Activated T-helper 1 cell treated with anti-CD3 and anti-CD28 coated beads, Interleukin-12 subunit alpha, Interleukin-12 subunit beta, Interleukin-2, Interleukin-4 antibody, amounts not matched to agents 30 ng/mL and 10 ng/mL and 1 ng/mL, durations not matched to agents 14 hours and 24 hours and 36 hours (primary cell): ENCODE measurements at places on chromosomes 16 and 17.

DNA sequence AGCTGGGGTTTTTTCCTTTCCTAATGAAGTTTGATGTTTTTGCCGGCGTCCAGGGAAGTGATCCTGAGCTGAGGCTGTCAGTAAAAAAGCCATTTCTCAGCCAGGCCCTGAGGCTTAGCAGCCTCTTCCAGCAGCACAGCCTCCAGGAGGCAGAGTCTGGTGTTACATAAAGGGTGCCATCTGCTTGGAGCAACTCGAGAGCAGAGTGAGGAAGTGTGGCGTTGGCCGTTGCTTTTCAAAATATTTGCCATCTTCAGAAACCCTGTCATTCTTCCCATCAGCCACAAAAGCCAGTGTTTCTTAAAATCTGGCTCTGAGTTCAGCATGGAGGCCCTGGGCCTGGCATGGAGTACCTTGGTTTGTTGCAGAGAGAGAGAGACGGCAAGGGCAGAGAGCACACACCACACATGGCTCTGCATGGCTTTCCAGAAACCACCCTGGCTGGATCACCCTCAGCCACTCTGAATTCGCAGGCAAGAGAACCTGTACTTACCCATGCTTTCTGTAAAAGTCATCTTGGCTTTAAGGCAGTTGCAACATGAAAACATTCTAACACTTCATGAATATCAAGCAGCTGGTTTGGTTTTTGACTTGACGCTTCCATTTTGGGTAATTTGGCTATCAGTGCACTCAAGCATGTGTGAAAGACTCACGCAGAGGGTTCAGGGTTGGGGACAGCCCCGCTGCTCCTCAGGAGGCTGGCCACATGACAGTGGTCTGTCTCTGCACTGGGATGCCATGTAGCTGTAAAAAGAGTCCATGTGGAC is 21.0 kb downstream of the PMM2 start:
- no peak for DNase-seq

DNA sequence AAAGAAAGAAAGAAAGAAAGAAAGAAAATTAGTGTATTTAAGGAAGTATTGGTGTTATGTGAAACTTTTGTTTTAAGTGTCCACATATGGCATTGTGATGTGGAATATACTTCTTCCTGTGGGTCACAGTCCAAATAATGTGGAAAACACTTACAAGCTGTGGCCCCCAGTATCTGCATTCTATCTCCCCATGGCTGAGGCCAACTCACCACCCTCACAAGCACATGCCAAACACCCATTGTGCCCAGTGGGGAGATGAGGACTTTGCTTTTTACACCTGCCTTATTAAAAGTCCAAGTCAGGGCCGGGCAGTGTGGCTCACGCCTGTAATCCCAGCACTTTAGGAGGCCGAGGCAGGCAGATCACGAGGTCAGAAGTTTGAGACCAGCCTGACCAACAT is 4.0 kb upstream of the P2RX5 start:
- no peak for DNase-seq

DNA sequence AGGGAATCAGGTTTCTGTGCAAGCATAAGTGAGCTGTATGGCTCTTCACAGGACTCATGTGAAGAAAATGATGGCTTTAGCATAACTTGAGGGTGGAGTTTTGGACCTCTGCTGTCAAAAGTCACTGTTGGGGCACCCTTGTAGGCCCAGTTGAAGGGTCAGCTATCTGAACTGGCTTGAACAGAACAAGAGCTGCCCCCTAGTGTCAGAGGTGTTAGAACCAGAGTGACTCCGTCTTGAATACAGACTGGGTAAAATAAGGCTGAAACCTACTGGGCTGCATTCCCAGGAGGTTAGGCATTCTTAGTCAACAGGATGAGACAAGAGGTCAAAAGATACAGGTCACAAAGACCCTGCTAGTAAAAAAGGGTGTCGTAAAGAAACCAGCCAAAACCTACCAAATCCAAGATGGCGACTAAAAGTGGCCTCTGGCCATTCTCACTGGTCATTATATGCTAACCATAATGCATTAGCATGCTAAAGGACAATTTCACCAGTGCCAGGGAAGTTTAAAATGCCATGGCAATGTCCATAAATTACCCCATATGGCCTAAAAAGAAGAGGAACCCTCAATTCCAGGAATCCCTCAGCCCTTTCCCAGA is 484.0 kb upstream of the ERCC4 start:
- no peak for DNase-seq

DNA sequence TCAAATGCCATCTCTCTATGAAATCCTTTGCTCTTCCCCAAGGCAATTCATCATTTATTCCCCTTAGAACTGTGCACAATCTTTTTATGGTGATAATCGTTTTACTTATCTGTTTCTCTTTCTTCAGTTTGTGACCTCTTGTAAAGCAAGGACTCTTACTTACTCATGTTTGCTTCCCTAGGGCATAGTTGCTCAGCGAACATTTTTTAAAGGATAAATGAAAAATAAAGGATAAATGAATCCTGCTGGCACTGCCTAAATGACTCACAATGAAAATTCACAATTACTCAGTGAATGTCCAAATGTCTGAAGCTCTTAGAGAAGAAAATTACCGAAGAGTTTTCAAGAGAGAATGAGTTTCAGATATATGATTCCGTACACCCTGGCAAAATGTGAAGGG is 671.7 kb downstream of the CDH11 start:
- no peak for DNase-seq

- DNase-seq = no peak
Observed at GRCh38 chr17:41339571-41340172, 11.0 kb downstream of the KRT33A start.

DNA sequence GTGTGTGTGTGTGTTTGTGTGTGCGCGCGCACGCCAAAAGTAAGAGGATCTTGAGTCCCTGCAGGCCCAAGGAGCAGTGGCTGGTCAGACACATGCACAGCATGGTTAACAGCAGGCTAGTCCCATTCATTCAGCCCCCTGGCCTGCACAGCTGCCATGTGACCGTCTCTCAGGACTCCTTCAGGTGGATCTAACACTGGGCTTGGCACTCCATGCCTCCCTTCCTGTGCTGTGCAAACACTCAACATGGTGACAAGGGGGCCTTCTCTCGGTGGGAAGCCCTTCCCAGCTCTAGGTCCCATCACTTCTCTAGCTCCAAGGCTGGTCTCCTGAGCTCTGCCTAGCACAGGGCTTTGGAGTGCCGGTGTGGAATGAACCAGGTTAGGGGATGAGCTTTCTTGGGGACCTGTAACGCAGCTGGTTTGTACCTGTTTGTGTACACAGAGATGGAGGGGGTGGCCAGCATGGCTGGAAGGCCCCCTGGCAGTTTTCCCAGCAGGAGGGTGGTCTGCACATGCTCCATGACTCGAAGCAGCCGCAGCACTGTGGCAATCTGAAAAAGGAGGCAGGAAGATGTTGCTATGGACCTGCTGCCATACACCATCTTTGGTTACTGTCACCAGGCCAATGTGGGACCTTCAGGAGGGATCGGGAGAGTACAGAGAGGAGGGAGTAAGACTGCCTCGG is 69.4 kb upstream of the GCSH start:
- no peak for DNase-seq

DNA sequence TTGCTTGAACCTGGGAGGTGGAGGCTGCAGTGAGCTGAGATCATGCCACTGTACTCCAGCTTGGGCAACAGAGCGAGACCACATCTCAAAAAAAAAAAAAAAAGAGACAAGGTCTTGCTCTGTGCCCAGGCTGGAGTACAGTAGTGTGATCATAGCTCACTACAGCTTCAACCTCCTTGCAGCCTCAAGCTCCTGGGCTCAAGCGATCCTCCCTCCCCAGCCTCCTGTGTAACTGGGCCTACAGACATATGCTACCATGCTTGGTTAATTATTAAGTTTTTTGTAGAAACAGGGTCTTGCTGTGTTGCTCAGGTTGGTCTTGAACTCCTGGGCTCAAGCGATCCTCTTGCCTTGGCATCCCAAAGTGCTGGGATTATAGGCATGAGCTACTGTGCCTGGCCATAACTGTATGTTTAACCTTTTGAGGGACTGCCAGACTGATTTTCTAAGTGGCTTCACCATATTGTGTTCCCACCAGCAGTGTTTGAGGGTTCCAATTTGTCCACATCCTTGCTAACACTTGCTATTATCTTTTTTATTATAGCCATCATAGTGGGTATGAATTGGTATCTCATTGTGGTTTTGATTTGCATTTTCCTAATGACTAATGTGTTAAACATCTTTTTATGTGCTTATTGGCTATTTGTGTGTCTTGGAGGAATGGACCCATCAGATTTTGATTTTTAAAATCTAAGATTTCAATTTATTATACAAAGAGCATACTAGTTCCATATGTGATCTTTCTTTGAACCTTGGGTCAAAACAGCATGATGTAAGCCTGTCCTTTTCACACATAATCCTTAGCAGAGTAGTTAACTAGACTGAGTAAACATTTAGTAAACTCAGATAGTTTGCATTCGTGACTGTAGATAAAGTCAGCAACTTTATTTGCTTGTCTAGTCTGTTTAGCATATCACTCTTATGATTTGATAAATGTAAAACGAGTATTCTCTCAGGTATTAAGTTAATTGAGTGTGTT is 38.1 kb upstream of the KPNB1 start:
- DNase-seq = no peak

DNA sequence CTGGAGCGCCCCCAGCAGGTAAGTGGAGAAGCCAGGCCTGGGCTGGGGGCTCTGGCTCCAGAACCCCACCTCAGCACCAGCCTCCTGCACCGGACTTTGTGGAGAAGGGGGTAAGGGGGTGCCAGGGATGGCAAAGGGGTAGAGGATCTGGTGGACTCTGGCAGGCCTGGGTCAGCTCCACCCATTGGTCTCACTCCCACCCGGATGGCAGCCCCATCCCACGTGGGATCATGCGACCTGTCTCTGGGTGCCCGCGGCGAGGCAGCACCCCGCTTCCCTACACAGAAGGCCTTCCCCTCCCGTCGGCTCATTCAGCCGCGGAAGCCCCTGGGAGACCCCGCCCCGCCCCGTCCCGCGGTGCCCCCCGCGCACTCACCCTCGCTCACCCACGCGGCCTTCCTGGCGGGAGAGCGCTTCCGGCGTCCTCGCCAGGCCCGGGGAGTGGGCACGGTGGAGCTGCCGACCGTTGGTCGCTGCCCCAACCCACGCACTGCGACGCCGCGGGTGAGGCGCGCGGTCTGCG is 498 bp upstream of the PLEKHG4 start:
- DNase-seq = no peak

- DNase-seq = no peak
Observed at GRCh38 chr17:49746791-49747490, 17.0 kb downstream of the FAM117A start.

DNA sequence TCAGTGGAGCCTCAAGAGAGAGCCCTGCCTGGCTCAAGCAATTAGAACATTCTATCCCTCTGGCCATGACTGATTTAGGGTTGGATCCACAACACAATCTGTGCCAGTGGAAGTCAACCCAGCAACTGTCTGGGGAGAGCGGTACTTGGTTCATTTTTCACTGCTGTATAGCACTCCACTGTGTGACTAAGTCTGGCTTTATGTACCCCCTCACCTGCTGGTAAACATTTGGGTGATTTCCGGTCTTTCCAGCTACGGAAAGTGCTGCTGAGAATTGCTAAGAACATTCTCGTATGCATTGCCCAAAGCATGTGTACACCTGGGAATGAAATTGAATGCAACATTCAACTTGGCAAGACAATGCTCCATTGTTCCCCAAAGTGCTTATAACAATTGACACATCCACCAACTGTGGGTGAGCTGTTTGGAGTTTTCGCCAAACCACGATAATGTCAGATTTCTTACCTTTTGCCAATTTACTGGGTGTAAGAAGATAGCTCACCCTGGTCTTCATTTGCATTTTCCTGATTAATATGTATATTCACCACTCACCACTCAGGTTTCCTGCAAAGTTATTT is 63.5 kb upstream of the MED9 start:
- no peak for DNase-seq

- DNase-seq = no peak
Observed at GRCh38 chr17:40550608-40551007, 14.7 kb downstream of the CCR7 start.

GRCh38 chr17:42855048-42855596 is 4.1 kb downstream of the AOC3 start:
- no peak for DNase-seq

DNA sequence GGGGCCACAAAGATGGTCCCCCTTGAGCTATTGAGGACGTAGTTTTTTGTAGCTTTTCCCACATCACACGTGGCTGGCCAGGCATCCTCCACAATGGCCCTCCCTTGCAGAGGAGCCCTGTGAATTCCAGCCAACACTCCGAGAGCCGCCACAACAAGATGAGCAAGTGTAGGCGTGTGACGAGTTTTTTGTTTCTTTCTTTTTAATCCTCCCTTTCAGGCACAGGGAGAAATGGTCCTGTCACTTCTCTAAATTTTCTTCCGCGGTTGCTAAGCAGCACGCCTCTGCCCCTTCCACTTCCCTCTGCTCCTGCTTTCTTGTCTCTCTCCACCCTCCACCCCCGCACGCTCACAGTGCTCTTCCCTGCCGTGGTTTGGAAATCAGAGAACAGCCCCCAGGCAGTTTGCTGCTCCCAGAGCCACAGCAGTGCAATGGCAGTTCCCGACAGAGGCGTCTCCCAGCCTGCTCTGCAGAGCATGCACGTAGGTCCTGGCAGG is 68.0 kb upstream of the MRTFB start:
- DNase-seq = no peak

DNA sequence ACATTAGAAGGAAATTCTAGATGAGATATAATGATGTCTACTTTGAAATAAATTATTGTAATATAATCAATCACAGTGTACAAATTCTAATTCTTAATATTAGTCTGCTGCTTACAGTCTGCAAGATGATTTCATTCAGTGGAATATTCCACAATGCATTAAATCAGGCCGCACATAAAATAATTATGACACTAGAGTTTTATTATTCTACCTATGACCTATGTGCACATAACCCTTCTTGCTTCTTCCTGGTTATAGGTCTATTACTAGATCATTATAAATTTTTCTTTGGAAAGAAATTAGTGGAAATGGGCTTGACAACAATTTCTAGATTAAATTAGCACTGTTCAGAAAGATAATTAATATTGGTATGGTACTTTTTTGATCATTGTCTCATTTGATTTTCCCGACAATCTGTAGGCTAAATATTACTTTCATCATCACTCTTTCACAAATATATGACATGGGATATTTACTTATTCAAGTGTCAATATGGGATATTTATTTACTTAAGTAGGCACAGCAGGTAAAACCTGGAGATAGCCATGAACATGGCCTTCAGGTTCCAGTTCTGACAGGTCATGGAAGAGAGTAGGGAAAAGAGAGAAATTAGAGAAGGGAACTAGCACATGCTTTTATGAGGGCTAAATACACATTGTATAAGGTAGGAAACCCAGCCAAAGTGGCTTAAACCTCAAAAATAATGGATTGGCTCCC is 476.4 kb downstream of the TOX3 start:
- DNase-seq = no peak
